ENCODE measurements at places on chromosomes 3 and 15. TPM values are rescaled to one million over a fixed set of nuclear protein-coding genes. Genes with fewer than 3 reads are reported as not detected.

The CSPG4 gene
- total RNA-seq = not detected

The ZMYND10 gene
- 1.0 TPM for total RNA-seq

The GHSR gene
- not detected for total RNA-seq

DNA sequence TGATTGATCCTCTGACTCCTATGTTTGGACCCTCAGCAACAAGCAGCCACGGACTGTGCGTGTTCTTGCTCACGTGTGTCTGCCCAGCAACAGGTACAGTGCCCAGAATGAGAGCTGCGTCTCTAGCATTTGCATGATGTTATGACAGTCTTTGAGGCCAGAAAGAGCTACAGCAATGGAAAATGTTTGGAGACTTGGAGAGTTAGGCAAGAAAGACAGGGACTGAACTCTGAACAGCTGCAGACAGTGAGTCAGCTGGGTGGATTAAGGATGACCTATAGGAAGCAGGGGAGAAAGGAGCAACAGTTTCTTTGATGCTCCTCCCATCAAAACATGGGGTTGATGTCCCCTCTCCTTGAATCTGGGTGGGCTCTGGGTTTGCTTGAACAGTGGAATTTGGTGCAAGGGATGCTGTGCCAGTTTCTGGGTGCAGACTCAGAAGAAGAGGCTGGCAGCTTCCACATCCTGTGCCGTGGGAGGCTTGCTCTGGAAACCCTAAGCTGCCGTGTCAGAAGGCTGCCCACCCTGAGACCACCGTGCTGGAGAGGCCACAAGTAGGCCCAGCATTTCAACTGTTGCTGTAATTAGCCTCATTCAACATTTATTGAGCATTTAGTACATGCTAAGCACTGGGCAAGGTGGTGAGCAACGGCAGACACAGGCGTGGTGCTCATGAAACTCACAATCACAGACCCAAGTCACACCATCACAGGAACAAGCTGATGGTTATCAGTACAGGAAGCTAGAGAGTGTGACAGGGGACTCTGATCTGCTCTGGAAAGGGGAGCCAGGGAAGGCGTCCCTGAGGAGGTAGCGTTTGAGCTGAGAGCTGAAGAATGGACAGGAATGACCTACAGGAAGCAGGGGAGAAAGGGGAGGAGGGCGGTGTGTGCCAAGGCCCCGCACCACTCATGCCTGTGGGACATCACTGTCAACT lies 21.7 kb downstream of the CCR9 start:
- peaks cover 36% of the 10 kb centered on the region for H3K27me3 ChIP-seq
- no peak overlapping the region for H3K27ac ChIP-seq
- no peak for DNase-seq
- no peak overlapping the region for H3K4me3 ChIP-seq
- H3K4me1 ChIP-seq = peaks cover 29% of the 10 kb centered on the region

- peaks cover 19% of the 10 kb centered on the region for H3K36me3 ChIP-seq
- H3K4me3 ChIP-seq = no peak overlapping the region
- peaks cover 53% of the 10 kb centered on the region for H3K4me1 ChIP-seq
- no peak overlapping the region for H3K27ac ChIP-seq
- peaks cover 2% of the 10 kb centered on the region for H3K27me3 ChIP-seq
- DNase-seq = no peak
These were observed 2.1 kb upstream of the POLR2M start for GRCh38 chr15:57704441-57704840.

- no peak overlapping the region for H3K4me3 ChIP-seq
- no peak overlapping the region for H3K27ac ChIP-seq
- no peaks in the 10 kb centered on the region for H3K27me3 ChIP-seq
These were observed 406.6 kb upstream of the DPPA4 start for GRCh38 chr3:109743981-109744380.

GRCh38 chr3:42847731-42848130 lies 27.9 kb downstream of the CYP8B1 start:
- H3K27me3 ChIP-seq = no peaks in the 10 kb centered on the region
- H3K4me1 ChIP-seq = peaks cover 15% of the 10 kb centered on the region
- H3K36me3 ChIP-seq = no peaks in the 10 kb centered on the region

GRCh38 chr3:19457449-19457848 lies 309.1 kb downstream of the KCNH8 start:
- H3K27me3 ChIP-seq = no peaks in the 10 kb centered on the region
- H3K4me3 ChIP-seq = no peak overlapping the region
- no peak overlapping the region for H3K27ac ChIP-seq

Data from activated CD4-positive, alpha-beta T cell treated with anti-CD3 and anti-CD28 coated beads for 36 hours (primary cell).